Stimulated activated CD4-positive, alpha-beta T cell treated with anti-CD3 and anti-CD28 coated beads, Interleukin-4, amount 100 ng/mL, for 24 hours (primary cell): ENCODE measurements at places on chromosomes 11 and 22.

- DNase-seq: no peak
Measured at GRCh38 chr11:85517272-85517671, 109.9 kb downstream of the DLG2 start.

DNA sequence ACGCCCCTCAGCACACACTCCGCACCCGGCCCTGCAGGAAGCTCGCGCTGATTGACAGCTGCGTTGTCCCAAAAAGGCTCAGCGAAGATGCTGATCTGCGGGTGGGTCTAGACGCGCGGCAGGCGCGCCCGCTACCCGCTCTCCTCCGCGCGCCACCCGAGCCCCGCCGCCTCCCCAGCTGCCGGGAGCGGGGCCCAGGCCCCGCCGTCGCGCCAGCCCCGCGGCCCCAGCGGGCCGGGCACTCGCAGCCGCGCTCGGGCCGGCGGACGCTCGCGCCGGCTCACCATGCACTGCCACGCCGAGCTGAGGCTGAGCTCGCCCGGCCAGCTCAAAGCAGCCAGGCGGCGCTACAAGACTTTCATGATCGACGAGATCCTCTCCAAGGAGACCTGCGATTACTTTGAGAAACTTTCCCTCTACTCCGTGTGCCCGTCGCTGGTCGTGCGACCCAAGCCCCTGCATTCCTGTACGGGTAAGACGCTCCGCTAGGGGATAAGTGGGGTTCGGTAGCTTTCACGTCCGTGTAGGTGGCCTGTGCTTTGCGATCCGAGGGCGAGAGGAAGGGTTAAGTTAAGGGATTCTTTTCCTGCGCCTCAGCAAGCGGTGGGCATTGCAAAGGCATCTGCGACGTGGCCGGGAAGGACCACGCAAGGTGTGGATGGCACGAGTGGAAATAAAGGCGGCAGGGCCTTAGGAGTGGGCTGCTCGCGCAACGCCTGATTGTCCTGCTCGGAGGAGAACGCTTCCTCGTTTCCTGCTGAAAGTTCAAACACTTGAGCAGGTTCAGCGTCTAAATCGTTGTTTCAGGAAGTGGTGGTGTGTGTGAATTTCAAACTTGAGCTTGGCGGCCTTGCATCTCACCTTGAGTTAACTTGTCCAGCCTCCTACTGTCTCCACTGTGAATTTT, at the start of gene BARX2:
TSS of gene BARX2 (plus strand) at position 98 of the 907 bp plus-strand sequence. CDS start at position 286, 188 bp downstream.
- DNase-seq: no peak

DNA sequence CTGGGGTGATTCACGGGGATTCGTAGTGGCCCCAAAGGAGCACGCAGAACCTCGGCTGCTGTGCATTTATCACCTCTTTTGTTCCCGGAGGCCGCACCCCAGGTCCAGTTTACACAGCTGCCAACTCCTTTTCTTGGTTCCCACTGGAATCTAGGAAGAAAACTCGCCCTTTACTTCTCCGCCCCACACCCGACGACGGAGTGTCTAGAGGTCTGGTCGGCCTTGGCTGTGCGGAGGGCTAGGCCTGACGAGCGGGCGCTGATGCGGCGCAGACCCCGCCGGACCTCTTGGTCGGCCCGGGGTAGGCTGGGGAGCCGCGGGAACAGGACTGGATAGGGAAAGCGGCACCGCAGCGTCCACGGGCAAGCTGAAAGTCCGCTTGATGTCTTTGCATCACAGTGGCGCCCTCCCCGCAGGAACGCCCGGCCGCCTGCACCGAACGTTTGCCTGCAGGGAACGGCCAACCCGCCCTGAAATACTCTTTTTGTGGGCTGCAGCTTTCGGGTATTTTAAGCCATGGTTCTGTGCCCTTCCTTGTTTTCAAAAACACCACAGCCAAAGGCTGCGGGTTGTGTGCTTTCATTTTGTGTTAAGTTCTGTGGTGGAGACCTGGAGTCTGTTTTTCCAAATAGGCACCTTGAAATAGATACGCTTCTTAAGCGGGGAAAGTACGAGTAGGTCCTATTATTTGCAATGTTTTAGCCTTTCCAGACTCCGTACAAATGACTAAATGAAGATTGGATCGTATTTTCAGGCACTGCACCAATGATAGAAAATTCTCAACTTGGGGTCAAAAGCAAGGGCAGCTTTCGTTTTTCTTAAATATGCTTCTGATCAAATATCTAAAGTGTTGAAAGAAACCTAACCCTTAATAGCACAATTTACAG, 829 bp upstream of the ZBED5 start:
- DNase-seq: peak; percentile 44

GRCh38 chr11:1120532-1121330, 37.0 kb upstream of the MUC5AC start:
- DNase-seq: no peak

- DNase-seq: no peak
Measured at GRCh38 chr22:50208430-50208938, 7.7 kb downstream of the SELENOO start.

DNA sequence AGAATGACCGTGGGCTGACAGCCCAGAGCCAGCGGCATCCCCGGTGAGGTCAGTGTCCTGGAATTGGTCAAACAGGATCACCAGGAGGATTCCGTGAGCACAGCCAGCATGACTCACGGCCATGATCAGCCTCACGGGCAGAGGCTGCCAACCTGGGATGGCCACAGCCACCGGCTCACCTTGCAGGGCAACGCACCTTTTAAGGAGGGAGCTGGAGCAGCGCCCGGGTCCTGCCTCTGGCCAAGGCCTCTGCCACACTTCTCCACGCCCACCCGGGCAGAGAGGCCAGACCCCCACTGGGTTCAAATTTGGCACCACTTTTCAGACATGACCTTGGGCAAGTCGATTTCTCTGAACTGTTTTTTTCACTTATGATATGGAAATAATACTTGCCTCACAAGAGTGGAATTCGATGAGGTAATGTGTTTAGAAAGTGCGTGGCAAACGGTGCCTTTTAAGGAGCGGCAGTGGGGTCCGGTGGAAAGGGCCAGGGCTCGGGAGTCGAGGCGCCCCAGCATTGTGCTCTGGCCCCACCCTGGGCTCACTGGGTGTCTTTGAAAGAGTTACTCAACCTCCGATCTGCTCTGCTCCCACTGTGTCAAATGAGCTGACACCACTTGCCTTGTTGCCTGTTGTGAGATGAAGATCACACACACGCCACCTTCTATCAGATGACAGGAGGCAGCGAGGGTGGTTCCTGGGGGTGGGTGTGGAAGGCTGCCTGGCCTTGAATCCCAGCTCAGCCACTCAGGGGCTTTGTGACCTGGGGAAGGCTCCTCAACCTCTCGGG, 16.0 kb downstream of the TXN2 start:
- no peak for DNase-seq

- no peak for DNase-seq
Measured at GRCh38 chr11:33742249-33742851, 6.1 kb upstream of the CD59 start.
